ENCODE measurements at places on chromosomes 1 and 21. TPM values are rescaled to one million over a fixed set of nuclear protein-coding genes. Genes with fewer than 3 reads are reported as not detected.
A peak's percentile ranks its signal among the peaks of the same experiment; 100 is the strongest.

The AIRE gene
- not detected for polyA plus RNA-seq

The CNST gene
- 7.5 TPM for polyA plus RNA-seq

DNA sequence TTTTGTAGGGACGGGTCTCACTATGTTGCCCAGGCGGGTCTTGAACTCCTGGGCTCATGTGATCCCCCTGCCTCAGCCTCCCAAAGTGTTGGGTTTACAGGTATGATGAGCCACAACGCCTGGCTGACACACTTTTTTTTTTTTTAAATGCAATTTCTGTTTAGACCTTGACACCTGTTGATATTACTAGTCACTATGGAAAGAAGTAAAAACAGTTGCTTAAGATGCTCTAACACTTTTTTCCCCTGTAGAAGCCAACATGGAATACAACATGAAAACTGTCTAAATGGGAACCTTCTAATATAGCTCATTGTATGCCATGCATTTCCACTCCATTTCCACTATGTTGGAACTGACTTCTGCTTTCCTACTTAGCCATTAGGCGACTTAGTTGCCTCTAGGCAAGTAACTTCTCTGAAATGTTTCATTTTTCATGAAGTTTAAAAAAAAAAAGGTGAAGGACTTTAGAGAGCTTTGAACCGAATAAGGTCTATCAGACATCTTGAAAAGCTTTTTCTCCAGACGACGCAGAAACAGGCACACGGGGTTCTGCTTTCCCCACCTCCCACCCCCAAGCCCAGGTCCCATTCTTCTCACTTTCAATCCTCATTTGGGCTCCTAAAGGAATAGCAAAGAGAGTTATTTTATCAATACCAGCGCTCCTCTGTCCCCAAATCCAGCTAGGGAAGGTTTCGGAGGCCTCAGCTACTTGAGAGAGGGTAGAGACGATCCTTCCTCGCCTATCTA lies 648 bp upstream of the DR1 start:
- DNase-seq = no peak

- no peak for DNase-seq
Observed at GRCh38 chr1:236052232-236052993, 12.5 kb downstream of the NID1 start.

GRCh38 chr1:5428351-5428750 lies 563.9 kb downstream of the NPHP4 start:
- DNase-seq = no peak

DNA sequence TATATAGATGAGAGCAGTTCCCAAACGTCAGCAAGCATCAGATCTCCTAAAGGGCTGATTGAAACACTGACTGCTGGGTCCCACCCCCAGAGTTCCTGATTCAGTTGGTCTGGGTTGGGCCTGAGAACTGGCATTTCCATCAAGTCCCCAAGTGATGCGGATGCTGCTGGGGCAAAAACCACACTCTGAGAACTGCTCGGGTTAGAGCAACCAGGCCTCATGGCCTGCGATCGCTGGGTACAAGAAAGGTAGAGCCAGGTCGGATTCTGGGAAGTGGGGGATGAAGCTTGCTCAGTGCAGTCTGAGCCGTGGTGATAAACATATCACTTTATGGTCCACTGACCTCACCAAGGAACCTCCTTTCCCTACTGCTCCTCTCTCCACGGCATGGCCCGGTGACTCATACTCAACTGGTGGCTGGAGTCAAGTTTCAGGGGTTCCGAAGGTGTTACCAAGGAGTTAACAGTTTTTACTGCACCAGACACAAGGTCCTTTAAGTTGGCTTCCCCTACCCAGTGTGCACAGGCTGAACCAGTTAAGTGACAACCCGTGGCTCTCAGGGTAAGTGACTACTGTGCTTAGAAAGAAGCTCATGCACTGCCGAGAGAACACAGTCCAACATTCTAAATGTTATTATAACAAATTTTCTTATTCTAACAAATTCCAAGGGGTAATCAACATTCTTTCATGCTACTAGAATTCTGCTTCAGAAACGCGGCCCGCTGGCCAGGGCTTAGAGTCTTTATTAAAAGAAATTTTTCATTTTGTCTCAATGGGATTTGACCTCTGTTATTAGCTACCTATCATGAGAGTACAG lies 153.5 kb downstream of the TGFBR3 start:
- peak; percentile 47 for DNase-seq

DNA sequence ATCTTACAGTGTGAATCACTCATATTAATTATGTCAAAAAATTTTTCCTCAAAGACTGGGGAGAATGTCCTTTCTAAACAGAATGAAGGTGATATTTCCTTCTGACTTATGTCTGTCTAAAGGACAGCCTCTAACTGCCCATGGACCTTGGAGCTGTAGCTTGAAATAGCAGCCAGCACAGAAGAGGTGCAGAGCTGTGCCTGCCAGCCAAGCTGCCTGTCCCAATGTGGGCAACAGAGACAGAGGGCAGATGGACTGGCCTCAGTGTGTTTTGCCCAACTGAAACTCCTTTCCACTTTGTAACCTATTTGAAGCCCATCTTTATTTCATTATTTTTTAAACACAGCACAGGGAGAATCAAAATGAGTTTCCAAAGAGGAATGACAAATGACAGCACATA lies 97.6 kb upstream of the DYNLT5 start:
- DNase-seq = no peak

- no peak for DNase-seq
Observed at GRCh38 chr1:25768999-25769398, 31.0 kb upstream of the SELENON start.

The KDF1 gene
- polyA plus RNA-seq = not detected

- peak; percentile 22 for DNase-seq
Observed at GRCh38 chr21:36698981-36699545, at the start of gene SIM2. Gene SIM2 (plus strand): TSS chr21:36699115. CDS start chr21:36699747, 632 bp downstream.

DNA sequence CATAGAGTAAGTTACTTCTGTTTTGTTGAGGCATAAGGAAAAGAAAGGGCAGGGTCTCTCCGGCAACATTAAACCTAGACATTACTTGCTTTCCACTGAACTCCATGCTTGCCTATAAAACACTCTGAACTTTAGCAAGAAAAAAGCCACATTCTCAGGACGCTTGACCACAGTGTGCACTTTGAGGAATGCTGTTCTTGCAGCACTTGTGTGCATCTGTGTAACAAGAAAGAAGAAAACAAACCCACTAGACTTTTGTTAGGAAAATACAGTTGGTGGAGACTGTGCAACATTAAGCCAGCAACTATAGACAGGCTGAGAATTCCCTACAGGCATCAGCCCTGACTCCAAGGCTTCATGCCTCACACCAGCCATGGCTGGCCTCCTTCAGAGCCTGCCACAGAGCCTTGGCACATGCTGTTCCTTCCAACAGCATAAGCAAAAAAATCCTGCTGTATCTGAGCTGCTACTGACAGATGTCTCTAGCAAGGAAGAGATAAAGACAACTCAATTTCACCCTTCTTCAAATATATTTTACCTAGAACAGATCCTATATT lies 5.8 kb downstream of the PDZK1 start:
- DNase-seq = no peak

- DNase-seq = no peak
Observed at GRCh38 chr1:224061436-224061835, 52.5 kb upstream of the FBXO28 start.

- no peak for DNase-seq
Observed at GRCh38 chr21:25635310-25635709, 3.7 kb upstream of the JAM2 start.

- no peak for DNase-seq
Observed at GRCh38 chr1:17540255-17541001, 930 bp downstream of the ARHGEF10L start.

DNA sequence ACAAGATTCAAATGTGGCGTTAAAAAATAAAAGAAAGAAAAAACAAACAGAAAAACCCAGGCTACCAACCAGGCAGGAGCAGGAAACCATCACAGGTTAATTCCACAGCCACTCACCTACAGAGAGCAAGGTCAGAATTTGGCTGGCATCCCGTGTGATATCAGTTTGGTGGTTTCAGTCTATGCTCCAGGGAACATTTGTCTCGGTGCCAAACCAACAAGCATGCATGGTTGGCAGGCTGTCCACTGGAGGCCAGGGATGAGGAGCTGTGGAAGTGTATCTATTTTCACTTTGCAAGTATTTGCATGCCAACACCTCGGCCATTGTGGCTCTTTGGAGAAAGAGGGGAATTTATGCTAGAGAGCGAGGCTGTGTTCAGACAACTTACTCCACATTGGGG lies 53.1 kb upstream of the PROX1 start:
- DNase-seq = no peak

DNA sequence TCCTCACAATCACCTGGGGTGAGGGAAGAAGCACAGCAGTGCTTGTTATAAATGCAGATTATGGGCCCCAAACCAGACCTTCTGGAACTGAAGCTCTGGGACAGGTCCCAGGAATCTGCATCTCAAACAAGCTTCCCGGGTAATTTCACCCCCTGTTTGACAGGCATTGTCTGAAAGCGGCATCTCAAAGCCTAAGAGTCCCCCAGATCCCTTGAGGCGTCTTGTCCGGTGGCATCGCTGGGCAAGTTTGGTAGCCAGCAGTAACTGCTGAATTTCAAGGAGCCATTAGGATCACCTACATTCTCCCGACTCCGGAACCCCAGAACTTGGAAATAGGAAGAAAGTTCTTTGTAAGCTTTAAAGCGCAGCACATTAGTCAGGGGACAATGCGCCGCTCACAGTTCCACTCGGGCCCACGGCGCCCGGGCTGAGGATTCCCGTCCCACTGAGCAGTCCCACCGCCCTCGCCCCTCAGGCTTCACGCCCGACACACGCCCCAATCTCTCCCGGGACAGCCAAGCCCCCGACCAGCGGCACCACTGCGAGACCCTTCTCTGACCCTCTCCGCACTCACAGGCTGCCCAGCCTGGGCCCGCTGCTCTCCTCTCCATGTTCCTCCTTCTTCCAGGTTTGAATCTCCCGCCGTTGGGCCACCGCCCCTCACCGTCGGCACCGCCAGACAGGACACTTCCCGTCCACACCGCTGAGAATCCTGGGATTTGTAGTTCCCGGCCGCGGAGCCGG lies at the start of gene IQGAP3:
TSS of gene IQGAP3 (minus strand) at position 647 of the 744 bp plus-strand sequence. CDS start at position 611, 36 bp downstream.
- peak; percentile 79 for DNase-seq

DNA sequence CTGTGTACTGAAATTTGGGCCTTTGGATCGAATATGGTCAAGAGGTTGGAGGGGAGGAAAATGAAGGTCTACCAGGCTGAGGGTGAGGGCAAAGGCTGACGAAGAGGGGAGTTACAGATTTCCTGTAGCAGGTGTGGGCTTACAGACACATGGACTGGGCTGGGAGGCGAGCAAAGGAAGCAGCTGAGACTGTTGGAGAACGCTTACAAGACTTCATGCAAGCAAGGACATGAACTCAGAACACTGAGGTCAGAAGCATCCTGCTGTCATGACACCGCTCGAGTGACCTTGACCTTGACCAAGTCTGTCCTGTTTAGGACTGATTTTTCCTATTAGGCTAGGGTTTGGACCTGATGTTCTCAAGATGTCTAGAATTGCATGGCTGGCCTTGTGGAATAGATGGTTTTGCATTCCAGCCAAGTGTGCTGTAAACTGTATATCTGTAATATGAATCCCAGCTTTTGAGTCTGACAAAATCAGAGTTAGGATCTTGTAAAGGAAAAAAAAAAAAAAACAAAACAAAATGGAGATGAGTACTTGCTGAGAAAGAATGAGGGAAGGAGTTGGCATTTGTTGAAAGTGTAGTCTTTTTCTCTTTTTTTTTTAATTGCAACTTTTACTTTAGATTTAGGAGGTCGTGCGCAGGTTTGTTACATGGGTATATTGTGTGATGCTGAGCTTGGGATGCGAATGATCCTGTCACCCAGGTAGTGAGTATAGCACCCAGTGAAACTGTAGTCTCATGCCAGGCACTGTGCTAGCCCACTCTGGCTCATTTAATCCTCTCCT lies 5.8 kb downstream of the ELF3 start:
- DNase-seq = no peak

DNA sequence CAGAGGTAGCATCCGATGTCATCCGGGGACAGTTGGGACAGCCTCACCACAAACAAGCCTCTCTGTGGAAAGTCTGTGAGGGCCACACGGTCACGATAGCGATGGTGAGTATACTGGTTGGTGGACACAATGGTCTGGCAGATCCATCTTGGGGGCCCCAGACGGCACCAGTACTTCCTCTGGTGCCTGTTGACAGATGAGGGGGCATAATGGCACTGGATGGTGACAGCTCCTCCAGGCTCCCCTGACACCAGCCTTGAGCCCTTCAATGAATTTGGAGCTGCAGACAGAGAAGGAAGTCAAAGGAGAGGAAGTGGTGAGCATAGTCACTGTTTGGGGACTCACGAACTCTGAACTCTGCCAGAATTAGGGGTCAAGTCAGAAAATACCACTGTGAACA lies 8.0 kb downstream of the FCAMR start:
- no peak for DNase-seq

The SSU72 gene
- 75.1 TPM for polyA plus RNA-seq

GRCh38 chr1:189939967-189940366 lies 537.7 kb downstream of the BRINP3 start:
- DNase-seq = no peak

The ZNF697 gene
- polyA plus RNA-seq = 2.0 TPM

The OR2M3 gene
- not detected for polyA plus RNA-seq

The OR2T2 gene
- not detected for polyA plus RNA-seq

GRCh38 chr1:243216741-243217140 lies 38.3 kb downstream of the CEP170 start:
- no peak for DNase-seq

GRCh38 chr1:63960326-63960725 lies 186.5 kb downstream of the ROR1 start:
- no peak for DNase-seq

- DNase-seq = no peak
Observed at GRCh38 chr1:110233861-110234260, 23.7 kb downstream of the KCNC4 start.

DNA sequence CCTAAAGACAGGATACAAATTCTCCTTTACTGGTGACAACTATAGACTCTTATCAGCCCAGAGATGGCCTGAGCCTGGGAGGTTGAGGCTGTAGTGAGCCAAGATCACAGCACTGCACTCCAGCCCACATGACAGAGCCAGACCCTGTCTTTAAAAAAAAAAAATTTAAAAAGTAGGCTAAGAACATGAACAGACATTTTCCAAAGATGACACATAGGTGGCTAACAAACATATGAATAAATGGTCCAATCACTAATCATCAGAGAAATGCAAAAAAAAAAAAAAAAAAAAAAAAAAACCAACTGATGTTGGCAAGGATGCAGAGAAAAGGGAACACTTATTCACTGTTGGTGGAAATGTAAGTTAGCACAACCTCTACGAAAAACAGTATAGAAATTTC lies 65.0 kb downstream of the TOR3A start:
- no peak for DNase-seq

GRCh38 chr1:63975481-63975880 lies 201.7 kb downstream of the ROR1 start:
- no peak for DNase-seq

GRCh38 chr1:239647045-239647444 lies 260.7 kb downstream of the CHRM3 start:
- DNase-seq = no peak

The FCRL2 gene
- polyA plus RNA-seq = not detected

The FCRL1 gene
- polyA plus RNA-seq = not detected

The CACNA1S gene
- not detected for polyA plus RNA-seq

The TNFRSF4 gene
- polyA plus RNA-seq = not detected

The FOXO6 gene
- 0.22 TPM for polyA plus RNA-seq

DNA sequence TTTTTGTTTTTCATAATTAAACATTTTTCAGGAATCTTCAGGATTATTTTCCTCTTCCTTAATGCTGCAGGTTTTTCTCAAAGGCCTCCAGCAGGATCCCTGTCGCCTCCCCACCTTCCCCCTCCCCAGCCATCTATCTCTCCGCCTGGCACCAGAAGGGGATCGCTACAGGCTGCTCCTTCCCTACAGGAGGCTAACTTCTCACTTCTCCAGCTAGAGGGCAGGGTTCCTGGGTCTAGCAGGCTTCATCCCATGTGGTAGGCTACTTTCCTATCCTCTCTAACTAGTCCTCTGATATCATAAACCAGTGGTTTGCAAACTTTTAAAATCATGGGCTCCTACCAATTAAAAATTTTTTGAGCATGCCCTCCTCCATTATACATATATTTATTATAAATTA lies 104.1 kb downstream of the KCNN3 start:
- peak; percentile 63 for DNase-seq

The NTMT2 gene
- polyA plus RNA-seq = not detected
